Type B pancreatic cell (in vitro differentiated cells): ENCODE measurements at places on chromosomes 4 and X. TPM values are rescaled to one million over a fixed set of nuclear protein-coding genes. Genes with fewer than 3 reads are reported as not detected.

DNA sequence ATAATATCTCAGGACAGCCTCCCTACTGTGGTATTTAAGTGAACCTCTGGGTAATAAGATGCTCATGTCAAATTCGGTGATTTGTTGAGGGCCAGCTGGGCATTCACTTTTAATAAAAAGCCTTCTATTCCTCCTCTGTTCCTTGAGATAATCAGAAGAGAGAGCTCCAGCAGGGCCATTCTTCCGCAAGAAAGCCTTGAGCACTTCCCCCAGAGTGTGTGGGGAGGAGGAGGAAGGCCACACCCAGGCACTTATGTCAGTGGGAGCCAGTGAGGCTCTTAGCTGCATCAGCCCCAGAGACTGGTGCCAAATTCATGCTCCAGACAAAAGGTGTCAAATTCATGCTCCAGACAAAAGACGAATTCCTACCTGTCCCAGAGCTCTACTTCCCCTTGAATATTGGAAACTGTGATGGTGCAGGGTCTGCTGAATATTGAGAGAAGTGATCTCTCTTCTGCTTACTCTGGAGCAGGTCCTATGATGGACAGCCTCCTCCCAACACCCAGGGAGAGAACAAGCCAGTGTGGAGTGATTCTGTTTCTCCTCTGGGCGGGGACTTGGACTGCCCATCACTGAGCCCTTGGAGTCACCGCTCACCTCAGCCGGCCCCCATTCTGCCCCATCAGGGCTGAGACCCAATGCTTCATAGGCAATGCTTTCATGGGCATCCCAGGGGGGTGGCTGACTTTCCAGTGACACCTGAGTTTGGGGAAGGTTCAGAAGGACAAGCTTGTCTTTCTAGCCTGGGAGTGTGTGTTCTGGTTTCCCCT lies 68.1 kb downstream of the FHDC1 start:
- DNase-seq = no peak
- peak overlapping the region; percentile 74 for H3K27ac ChIP-seq
- H3K36me3 ChIP-seq = no peaks in the 10 kb centered on the region
- peaks cover 47% of the 10 kb centered on the region for H3K4me1 ChIP-seq
- H3K4me3 ChIP-seq = peak overlapping the region; percentile 25
- H3K27me3 ChIP-seq = no peaks in the 10 kb centered on the region

DNA sequence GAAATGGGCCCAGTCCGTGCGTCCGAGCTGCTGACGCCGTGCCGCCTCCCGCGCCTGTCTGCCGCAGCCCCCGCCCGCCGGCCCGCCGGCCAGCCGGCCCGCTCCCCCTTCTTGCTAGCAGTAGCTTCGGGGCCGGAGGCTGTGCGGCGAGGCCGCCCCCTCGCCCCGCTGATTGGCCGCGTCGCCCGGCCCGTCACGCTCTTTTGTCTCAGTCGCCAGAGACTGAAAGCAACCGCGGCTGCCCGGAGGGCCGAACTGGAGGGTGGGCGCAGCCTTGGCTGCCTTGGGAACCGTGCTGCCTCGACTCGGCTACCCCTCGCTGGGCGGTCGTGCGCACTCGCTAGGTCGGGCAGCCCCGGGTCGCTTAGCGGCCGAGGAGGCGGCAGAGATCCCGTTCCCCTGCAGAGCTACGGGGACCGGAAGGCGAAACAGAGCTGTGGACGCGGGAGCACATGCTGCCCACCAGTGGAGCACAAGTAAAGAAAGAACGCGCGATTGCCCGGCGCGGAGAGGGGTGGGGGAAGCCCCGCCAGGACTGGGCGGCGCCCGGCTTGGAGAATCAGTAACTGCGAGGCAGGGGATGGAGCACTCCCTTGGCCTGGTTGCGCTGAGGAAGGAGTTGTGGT lies at the start of gene ZCCHC18:
ZCCHC18 (plus strand) TSS at position 198 of the 626 bp plus-strand sequence. CDS start 1,589 bp downstream, outside the sequence.
- no peaks in the 10 kb centered on the region for H3K36me3 ChIP-seq
- peak within 1 kb of the TSS; percentile 73 for H3K27ac ChIP-seq
- peak; percentile 76 for DNase-seq
- no peaks in the 10 kb centered on the region for H3K27me3 ChIP-seq

DNA sequence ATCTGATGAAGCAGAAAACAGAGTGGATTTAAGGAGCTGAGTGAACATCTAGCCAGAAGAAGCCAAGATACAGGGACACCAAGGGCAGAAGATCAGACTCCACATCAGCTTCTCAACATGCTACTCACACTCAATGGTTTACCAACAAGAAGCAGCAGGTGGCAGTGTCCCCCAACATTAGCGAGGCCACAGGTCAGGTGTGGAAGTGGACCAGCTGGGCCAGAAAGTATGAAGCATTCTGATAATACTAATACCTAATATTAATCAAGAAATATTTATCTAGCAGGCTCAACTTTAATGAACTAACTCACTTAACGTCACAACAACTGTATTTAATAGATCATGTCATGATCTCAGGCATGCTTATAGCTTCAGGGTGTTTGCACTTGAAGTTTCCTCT lies 73.4 kb upstream of the TTC29 start:
- no peak for DNase-seq
- no peak overlapping the region for H3K4me3 ChIP-seq
- peaks cover 8% of the 10 kb centered on the region for H3K27me3 ChIP-seq
- no peaks in the 10 kb centered on the region for H3K36me3 ChIP-seq
- peaks cover 11% of the 10 kb centered on the region for H3K4me1 ChIP-seq

Gene ABCG2
- 21.5 and 77.7 TPM in 2 replicates for total RNA-seq
